Tibial nerve (tissue), 4 donors: ENCODE measurements at places on chromosomes 7 and 10. TPM values are rescaled to one million over a fixed set of nuclear protein-coding genes. Genes with fewer than 3 reads are reported as not detected.

GRCh38 chr7:25261545-25262140 lies 33.4 kb upstream of the NPVF start:
- DNase-seq: no peak

- no peak for DNase-seq
Measured at GRCh38 chr10:72889391-72889831, 4.1 kb upstream of the OIT3 start.

The KIF11 gene
- total RNA-seq: 1.0 TPM

The AS3MT gene
- 5.2 TPM for total RNA-seq

DNA sequence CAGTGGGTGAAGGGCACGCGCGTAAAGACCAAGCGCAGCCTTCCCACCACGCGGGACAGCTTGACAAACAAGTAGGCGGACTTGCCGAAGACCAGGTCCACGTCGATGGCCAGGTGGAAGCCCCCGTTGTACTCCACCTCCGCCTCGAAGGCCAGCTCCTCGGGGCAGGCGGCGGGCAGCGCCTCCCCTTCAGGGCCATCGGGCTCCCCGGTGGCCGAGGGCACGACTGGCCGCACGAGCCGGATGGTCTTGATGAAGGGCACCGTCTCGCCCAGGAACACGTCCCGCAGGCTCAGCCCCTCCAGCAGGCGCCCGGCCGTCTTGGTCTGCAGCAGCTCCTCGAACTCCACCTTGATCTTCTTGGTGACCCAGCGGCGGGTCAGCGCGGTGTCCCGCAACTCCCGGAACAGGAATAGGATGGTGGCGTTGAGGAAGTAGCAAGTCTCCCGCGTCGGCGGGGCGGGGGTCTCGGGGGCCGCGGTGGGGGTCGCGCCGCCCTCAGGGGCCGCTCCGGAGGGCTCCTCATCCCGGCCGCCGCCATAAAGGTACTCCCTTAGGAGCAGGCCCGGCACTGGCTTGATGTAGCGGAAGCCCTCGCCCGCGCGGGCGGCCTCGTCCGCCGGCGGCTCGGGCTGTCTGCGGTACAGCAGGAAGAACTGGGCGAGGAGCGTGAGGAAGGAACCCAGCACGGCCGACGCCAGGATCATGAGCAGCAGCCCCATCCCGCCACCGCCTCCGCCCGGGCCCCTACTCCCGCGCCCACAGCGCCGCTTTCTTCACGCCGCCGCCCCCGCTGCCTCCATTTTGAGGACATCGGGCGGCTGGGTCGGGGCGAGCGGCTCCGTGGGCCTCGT lies 507 bp downstream of the PDZD8 start:
- no peak for DNase-seq

The CPA2 gene
- total RNA-seq: 1.5 TPM
